ENCODE measurements at places on chromosomes 1 and 21. TPM values are rescaled to one million over a fixed set of nuclear protein-coding genes. Genes with fewer than 3 reads are reported as not detected.

COL9A2 gene
- 5.4 TPM for polyA plus RNA-seq

HSD3B2 gene
- polyA plus RNA-seq: not detected

LRRN2 gene
- polyA plus RNA-seq: 0.65 TPM

SYT14 gene
- 0.27 TPM for polyA plus RNA-seq

RNU1-2 gene
- not detected for polyA plus RNA-seq

CD1C gene
- not detected for polyA plus RNA-seq

SPRR2B gene
- polyA plus RNA-seq: not detected

SAMD13 gene
- 0.65 TPM for polyA plus RNA-seq

ACKR1 gene
- 27.0 TPM for polyA plus RNA-seq

NBPF3 gene
- polyA plus RNA-seq: 3.5 TPM
